ENCODE measurements at places on chromosomes 3 and 15. TPM values are rescaled to one million over a fixed set of nuclear protein-coding genes. Genes with fewer than 3 reads are reported as not detected.

The FOXB1 gene
- total RNA-seq, result not detected

The VEPH1 gene
- total RNA-seq, result 3.2 TPM

The GPR62 gene
- total RNA-seq, result 0.24 TPM

The ZDHHC23 gene
- total RNA-seq, result 4.8 TPM

The GCHFR gene
- 85.0 TPM for total RNA-seq

The AHSG gene
- total RNA-seq, result not detected

The CYP8B1 gene
- total RNA-seq, result 0.19 TPM

The CKMT1B gene
- total RNA-seq, result 2.8 TPM

The SEMA5B gene
- 0.96 TPM for total RNA-seq

The BCHE gene
- total RNA-seq, result 36.3 TPM

The KBTBD13 gene
- total RNA-seq, result not detected

The RAB6B gene
- total RNA-seq, result 16.4 TPM

The CLDN11 gene
- total RNA-seq, result 57.6 TPM

The CLDN1 gene
- total RNA-seq, result 46.2 TPM

The NUP210 gene
- total RNA-seq, result 4.0 TPM

The MED12L gene
- 0.16 TPM for total RNA-seq

The GOLGA8M gene
- 8.5 TPM for total RNA-seq

The COL6A6 gene
- total RNA-seq, result 0.79 TPM

The TGM4 gene
- total RNA-seq, result not detected

The CFAP161 gene
- total RNA-seq, result not detected

All from omental fat pad (tissue), 4 donors.